ENCODE measurements at places on chromosomes 7 and 10. TPM values are rescaled to one million over a fixed set of nuclear protein-coding genes. Genes with fewer than 3 reads are reported as not detected.
A peak's percentile ranks its signal among the peaks of the same experiment; 100 is the strongest.

The PFKFB3 gene
- total RNA-seq: 37.8 TPM

The MET gene
- 237 TPM for total RNA-seq

DNA sequence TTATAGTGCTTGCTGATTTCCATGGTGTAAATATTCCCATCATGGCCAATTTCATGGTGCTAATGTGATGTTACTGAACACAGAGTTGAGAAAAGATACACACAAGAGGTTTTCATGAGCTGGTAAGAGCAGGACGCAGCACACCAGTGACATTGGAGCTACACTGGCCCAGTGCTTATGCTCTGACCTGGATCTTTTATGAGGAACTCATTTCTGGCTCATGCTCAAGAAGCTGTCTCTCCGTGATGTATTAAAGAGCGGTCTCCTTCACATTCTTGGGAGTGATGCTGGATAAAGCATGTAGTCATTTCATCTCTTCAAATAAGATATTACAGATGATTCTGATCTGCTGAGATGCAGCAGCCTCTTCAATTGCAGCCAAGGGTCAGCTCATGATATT lies 785.2 kb downstream of the GRID1 start:
- H3K4me1 ChIP-seq: no peaks in the 10 kb centered on the region
- H3K27me3 ChIP-seq: no peaks in the 10 kb centered on the region
- DNase-seq: no peak
- H3K27ac ChIP-seq: no peak overlapping the region

DNA sequence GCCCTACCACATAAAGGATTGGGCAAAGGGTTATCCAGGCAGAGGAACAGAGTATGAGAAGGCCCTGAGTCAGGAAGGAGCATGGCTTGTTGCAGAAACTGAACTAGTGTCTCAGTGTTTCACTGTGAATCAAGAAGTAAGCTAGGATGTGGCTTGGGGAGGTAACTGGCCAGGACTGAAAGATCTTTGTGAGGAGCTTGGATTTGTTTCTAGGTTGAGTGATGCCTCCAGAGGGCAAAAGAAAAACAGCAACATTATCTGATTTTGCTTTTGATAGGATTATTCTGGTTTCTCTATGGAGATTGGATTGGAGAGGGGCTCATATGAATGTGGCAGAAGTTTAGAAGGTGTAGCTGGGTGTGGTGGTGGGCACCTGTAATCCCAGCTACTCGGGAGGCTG lies 137.9 kb upstream of the HDAC9 start:
- no peak overlapping the region for H3K27ac ChIP-seq
- no peak overlapping the region for H3K4me3 ChIP-seq
- no peaks in the 10 kb centered on the region for H3K27me3 ChIP-seq
- DNase-seq: no peak
- peaks cover 3% of the 10 kb centered on the region for H3K4me1 ChIP-seq

DNA sequence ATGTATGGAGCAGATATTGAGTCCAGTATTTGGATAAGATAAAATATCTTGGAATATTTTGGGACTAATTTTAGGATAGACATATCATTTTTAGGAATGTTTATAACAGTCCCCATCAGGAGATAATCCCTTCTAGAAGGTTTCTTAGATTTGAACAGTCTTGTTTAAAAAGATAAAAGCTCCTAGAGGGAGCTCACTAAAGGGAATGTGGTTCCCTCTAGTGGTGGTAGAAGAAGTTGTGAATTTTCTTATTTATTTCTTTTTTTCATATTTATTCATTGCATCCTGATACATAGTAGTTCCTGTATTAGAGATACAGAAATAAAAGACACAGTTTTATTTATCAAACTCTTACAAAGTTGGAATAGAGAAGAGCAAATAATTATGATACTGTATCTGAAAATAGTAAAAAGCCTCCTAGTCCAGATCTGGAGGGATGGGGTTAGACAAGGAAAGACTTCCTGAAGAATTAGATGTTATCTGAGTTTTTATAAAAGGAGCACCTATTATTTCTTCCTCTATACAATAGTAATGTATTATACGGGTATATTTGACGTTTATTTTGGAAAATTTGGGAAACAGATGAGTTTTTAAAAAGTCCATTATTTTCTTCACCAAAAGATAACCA lies 24.5 kb upstream of the KLF14 start:
- H3K36me3 ChIP-seq: no peaks in the 10 kb centered on the region
- no peaks in the 10 kb centered on the region for H3K4me1 ChIP-seq
- no peak for DNase-seq
- no peak overlapping the region for H3K27ac ChIP-seq
- H3K27me3 ChIP-seq: no peaks in the 10 kb centered on the region

DNA sequence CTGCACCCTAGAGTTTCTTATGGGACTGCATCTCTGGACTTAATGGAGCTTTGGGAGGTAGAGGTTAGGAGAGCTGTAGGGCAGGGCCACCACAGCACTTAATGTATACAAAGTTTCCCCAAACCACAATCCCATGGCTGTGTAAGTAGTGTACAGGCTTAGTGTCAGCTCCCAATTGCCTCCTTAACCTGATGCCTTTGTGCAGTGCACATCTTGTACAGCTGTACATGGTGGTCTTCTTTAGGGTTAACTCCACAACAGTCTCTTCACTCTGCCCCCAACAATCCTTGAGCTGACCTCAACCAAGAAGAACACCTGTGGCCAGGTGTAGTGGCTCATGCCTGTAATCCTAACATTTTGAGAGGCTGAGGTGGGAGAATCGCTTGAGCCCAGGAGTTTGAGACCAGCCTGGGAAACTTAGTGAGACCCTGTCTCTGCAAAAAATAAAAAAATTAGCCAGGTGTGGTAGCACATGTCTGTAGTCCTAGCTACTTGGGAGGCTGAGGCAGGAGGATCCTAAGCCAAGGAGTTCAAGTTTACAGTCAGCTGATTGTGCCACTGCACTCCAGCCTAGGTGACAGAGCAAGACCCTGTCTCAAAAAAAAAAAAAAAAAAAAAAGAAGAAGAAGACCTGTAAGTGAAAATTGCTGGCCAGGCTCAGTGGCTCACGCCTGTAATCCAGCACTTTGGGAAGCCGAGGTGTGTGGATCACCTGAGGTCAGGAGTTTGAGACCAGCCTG lies 6.8 kb downstream of the PLAU start:
- no peak for DNase-seq
- no peak overlapping the region for H3K4me3 ChIP-seq
- H3K27ac ChIP-seq: peak overlapping the region; percentile 29
- peaks cover 26% of the 10 kb centered on the region for H3K4me1 ChIP-seq

- H3K36me3 ChIP-seq: no peaks in the 10 kb centered on the region
- H3K27me3 ChIP-seq: no peaks in the 10 kb centered on the region
- no peak for DNase-seq
- peaks cover 46% of the 10 kb centered on the region for H3K4me1 ChIP-seq
- H3K4me3 ChIP-seq: no peak overlapping the region
- H3K27ac ChIP-seq: no peak overlapping the region
These were observed 9.7 kb downstream of the GSAP start for GRCh38 chr7:77406421-77406820.

The SPDYE11 gene
- not detected for total RNA-seq

DNA sequence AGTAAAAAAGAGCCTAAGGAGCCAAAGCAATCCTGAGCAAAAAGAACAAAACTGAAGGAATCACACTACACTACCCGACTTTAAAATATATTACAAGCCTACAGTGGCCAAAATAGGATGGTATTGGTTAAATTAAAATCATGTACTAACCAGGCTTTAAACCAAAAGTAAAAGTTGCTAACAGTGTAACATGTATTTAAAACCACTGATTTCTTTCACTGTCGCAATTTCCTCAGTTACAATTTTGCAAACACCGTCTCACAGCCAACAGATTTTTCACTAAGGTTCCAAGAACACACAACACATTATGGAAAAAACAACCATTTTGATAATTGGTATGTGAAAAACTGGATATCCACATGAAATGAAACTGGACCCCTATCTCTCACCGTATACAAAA lies 74.0 kb downstream of the JMJD1C start:
- no peak for DNase-seq
- H3K36me3 ChIP-seq: no peaks in the 10 kb centered on the region
- no peaks in the 10 kb centered on the region for H3K4me1 ChIP-seq
- H3K27ac ChIP-seq: no peak overlapping the region
- H3K27me3 ChIP-seq: no peaks in the 10 kb centered on the region
- H3K4me3 ChIP-seq: no peak overlapping the region

DNA sequence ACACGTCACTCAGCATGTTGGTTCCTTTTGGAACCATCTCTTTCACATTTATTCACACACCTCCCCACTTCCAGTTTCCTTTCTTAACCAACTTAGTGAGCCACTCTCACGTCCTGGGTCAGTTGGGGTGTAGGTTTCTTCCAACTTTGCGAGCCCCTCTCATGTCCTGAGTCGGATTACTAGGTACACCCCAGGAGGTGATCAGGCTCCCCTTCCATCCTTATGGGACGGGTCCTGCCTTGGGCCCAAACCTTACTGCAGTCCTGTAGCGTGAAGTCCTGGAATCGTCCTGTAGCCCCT lies 7.7 kb downstream of the ERV3-1 start:
- no peaks in the 10 kb centered on the region for H3K27me3 ChIP-seq
- no peak for DNase-seq
- peaks cover 47% of the 10 kb centered on the region for H3K36me3 ChIP-seq
- peak overlapping the region; percentile 65 for H3K27ac ChIP-seq
- peaks cover 23% of the 10 kb centered on the region for H3K4me1 ChIP-seq

DNA sequence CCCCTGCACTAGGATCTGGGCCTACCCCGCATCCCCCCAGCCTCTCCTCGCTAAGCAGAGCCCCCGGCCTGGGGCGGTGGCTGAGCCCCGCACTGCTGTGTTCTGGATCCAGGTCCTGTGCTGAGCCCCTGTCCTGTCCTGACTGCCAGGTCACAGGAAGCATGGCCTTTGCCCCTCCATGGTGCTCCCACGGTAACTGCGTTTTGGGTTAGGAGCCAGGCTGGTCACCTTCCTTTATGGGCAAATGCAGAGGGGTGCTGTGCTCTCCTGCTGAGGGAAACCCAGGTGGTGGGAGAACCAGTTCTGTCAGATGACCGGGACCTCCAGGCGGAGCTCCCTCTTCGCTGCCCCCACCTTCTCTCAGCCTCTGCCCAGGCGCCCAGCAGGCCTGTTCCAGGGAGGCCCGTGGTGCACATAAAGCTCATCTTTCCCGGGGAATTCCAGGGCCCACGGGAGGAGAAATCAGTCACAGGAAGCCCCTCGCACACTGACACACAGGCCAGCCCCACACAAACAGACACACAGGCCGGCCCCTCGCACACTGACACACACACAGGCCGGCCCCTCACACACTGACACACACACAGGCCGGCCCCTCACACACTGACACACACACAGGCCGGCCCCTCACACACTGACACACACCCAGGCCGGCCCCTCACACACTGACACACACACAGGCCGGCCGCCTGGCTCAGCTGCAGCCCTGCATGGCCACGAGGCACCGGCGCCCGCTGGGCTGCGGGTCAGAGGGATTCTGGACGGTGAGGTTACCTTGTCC lies 75.6 kb downstream of the CFAP46 start:
- H3K36me3 ChIP-seq: no peaks in the 10 kb centered on the region
- no peak overlapping the region for H3K4me3 ChIP-seq
- no peak overlapping the region for H3K27ac ChIP-seq
- H3K27me3 ChIP-seq: peaks cover 72% of the 10 kb centered on the region

GRCh38 chr10:22607261-22607660 lies 107.1 kb downstream of the PIP4K2A start:
- DNase-seq: no peak
- no peaks in the 10 kb centered on the region for H3K27me3 ChIP-seq
- no peak overlapping the region for H3K27ac ChIP-seq
- no peak overlapping the region for H3K4me3 ChIP-seq

GRCh38 chr10:52481986-52482555 lies 168.0 kb downstream of the DKK1 start:
- no peak for DNase-seq
- H3K4me3 ChIP-seq: no peak overlapping the region
- no peaks in the 10 kb centered on the region for H3K27me3 ChIP-seq
- no peaks in the 10 kb centered on the region for H3K36me3 ChIP-seq

DNA sequence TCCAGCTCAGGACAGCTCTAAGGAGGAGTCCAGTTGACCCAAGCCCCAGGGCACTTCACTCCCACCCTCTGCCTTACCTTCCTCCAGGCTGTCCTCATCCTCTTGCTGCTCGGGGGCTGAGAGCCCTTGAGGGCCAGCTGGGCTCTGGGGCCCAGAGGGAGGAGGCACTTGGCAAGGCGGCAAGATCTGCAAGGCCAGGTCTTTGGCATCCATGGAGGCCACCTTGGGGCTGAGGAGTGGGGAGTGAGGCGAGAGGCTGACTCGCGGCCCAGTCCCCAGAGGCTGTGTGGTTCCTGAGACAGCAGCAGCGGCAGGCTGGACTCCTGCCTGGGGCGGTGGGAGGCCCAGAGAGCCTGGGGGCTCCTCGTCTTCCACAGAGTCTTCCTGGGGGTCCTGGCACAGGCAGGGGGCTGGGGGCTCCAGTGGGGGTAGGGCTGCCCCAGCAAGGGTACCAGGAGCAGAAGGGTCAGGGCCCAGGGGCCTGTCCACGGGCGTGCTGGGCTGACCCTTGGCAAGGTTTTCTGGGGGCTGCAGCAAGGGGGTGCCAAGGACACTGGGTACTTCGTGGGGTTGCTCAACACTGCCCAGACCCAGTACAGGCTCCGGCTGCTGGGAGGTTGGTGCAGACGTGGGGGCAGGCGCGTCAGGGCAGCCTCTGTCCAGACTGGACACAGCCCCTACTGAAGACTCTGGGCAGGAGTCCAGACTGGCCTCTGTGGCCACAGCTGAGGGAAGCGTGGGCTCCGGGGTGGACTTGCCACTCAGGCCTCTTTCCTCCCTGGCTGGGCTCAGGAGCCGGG lies 6.5 kb downstream of the NACAD start:
- DNase-seq: no peak
- H3K27me3 ChIP-seq: no peaks in the 10 kb centered on the region

The PTPRE gene
- total RNA-seq: 7.9 TPM

- H3K4me1 ChIP-seq: no peaks in the 10 kb centered on the region
- H3K27ac ChIP-seq: no peak overlapping the region
- H3K27me3 ChIP-seq: peaks cover 4% of the 10 kb centered on the region
- H3K4me3 ChIP-seq: no peak overlapping the region
These were observed 799 bp downstream of the VAX1 start for GRCh38 chr10:117137031-117137910.

Measured in PC-9 (cell line).